ENCODE measurements at places on chromosomes 2 and 18.

DNA sequence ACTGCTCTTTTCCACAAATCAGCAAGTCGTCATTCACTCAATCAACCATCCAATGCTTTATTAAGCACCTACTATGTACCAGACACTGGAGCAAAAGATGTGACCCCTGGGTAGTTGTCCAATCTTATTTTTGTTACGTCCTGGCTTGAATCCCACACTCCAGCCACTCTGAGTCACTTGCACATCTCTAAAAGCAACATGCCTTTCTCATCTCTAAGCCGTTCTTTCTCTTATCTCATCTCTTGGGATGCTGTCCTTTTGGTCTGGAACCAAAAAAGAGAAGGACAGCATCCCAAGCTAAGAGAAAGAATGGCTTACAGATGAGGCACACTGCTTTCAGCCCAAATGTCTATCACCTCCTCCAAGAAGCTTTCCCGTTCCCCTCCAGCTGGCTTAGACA lies 58.8 kb downstream of the RNF152 start:
- no peak for DNase-seq

GRCh38 chr18:68721681-68722583 lies 7.0 kb upstream of the TMX3 start:
- no peak for DNase-seq

DNA sequence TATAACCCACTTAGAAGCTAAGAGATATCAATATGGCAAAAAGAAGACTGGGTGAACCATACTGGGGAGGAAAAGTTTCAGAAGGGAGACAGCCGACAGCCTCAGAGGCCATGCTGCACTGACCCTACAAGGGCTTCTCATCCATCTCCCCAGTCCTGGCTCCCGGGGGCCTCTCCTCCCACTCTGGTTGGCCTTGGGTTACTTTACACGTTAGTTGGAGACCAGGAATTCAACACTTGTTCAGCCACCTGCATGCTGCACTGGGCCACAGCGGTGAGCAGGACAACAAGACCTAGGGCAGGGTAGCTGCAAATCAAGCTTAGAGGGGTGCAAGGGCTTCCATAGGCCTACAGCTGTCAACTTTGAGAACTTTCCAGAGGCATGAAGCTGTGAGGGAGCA lies 28.6 kb upstream of the IL1R2 start:
- DNase-seq = no peak

- DNase-seq = no peak
Measured at GRCh38 chr2:157107877-157108276, 149.6 kb upstream of the GALNT5 start.

- no peak for DNase-seq
Measured at GRCh38 chr18:33116376-33116775, 324.1 kb downstream of the CCDC178 start.

DNA sequence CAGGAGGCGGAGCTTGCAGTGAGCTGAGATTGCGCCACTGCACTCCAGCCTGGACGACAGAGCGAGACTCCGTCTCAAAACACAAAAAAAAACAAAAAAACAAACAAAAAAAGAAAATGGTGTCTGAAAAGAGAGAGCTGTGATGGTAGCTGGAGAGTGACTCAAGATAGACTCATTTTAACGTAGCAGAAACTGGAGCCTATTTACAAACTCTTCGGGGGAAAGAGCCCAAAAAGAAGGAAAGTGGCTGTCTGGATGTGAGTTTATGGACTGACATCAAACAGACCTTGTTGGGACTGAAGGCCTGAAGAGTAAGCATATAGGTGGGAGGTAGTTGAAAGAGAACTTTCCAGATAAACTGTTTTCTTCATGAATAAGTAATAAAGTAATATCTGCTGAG lies 51.8 kb downstream of the LIMS1 start:
- no peak for DNase-seq

- no peak for DNase-seq
Measured at GRCh38 chr18:58005885-58006523, 38.0 kb upstream of the NEDD4L start.

DNA sequence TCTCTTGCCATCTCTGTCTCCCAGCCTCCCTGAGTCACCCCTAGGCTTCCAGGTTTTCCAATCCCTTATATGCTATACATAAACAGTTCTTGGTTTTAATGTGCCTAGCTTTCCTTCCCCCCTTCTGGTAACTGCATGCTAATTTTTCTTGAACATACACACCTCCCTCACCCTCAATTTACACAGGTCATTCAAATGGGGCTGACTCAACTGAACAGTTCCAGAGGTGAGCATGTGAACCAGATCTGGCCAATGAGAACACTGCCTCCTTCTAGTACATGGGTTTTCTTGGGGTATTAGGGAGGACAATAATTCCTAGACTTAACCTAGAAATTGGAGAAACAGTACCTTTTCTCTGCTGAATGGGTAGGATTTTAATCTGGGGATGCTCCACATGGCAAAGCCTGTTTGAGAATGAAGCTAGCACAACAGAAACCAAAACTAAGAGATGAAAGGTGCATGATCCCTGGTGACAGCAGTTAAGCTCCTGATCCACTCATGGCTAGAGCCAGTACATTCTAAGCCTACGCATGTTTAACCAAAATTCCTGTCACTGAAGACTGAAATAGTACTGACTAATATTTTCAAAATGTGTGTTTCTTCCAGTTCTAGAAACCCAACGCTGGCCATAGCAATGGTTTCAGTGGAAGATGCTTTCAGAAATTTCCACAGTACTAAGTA lies 11.8 kb downstream of the SLC25A12 start:
- no peak for DNase-seq
